Effector CD4-positive, alpha-beta T cell (primary cell): ENCODE measurements at places on chromosomes 16 and 17.

GRCh38 chr17:45660474-45660873 lies 123.6 kb upstream of the CRHR1 start:
- no peak for DNase-seq

DNA sequence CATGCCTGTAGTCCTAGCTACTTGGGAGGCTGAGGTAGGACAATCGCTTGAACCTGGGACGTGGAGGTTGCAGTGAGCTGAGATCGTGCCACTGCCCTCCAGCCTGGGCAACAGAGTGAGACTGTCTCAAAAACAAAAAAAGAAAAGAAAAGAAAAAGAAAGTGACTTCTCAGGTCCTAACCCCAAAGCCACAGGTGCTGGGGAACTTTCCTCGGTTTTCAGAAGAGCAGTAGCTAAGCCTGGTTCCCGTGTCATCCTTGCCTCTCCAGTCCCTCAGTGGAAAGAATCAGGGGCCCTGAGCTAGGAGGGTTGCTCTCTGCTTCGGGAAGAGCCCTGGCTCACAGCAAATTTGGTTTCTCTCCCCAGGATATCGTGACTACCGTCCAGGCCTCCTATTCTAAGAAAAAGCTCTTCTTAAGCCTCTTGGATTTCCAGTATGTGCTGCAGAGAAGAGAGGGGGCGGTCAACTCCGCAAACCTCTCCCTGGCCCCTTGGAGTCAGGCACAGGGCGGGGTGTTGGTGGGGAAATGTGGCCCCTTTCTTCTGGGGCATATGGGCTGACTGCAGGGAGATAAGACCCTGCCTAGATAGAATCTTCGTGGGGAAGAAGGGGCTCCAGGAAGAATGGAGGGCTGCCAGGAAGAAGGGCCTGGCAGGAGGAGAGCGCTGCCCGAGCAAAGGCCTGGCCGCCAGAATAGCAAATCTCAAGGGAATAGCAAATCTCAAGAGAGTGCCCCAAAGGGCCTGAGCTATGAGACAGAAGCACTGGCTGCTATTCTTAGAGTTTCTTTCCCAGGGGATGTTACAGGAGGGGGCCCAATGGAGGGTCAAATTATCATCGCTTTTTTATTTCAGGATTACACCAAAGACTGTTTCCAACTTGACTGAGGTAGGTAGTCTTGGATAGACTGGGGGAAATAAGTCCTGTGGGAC lies 8.3 kb upstream of the NLRC5 start:
- no peak for DNase-seq

DNA sequence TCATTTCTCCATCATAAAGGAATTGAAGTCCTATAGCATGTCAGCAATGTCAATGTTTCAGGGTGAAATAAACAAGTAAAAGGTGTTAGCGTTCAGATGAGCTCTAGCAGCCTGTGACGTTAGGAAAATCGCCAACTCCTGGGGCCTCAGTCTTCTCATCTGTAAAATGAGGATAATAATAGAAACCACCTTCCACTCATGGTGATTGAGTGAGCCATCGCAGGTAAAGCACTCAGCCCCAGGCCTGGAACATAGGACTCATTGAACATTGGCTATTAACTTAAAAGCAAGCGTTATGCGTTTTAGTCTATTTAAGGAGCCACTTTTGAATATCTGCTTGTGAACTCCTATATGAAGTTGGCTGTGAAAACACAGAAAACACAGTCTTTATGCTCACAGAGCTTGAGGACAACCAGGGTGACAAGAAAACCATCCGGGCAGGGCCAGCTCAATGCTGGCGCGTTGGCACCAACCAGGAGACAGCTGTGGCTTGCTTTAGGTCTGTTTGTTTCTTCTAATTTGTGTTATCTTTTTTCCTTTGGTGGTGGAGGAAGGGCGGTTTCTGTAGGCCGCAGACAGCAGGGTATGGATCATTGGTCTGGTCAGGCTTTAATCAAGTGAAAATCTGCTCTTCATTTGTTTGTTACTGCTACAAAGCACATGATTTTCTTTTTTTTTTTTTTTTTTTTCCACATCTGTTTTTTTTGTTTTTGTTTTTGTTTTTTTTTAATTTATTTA lies 35.7 kb upstream of the MED9 start:
- DNase-seq: no peak

- no peak for DNase-seq
Measured at GRCh38 chr17:56752263-56752836, 81.4 kb downstream of the C17orf67 start.

- peak; percentile 17 for DNase-seq
Measured at GRCh38 chr17:76384222-76384986, at the start of gene SPHK1. Gene SPHK1 (plus strand): TSS chr17:76384609. CDS start chr17:76385645, 1,036 bp downstream.

DNA sequence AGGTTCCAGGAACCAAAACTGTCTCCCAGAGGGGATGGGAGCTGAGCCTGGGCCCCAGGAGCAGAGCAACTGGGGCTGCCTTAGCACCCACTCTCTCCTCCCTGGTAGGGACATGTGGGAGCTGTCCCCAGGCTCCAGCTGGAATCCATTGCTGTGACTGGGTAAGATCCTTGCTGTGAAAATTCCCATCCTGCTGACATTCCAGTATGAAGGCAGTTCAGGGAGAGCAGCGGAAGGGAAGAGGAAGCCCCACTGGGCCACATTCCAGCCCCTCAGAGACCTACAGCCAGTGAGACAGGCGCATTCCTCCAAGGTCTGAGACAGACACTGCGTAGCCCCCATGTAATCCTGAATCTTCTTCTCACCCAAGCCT lies 24.2 kb downstream of the MYO18A start:
- no peak for DNase-seq

- no peak for DNase-seq
Measured at GRCh38 chr16:89864527-89864820, 8.9 kb upstream of the TCF25 start.

DNA sequence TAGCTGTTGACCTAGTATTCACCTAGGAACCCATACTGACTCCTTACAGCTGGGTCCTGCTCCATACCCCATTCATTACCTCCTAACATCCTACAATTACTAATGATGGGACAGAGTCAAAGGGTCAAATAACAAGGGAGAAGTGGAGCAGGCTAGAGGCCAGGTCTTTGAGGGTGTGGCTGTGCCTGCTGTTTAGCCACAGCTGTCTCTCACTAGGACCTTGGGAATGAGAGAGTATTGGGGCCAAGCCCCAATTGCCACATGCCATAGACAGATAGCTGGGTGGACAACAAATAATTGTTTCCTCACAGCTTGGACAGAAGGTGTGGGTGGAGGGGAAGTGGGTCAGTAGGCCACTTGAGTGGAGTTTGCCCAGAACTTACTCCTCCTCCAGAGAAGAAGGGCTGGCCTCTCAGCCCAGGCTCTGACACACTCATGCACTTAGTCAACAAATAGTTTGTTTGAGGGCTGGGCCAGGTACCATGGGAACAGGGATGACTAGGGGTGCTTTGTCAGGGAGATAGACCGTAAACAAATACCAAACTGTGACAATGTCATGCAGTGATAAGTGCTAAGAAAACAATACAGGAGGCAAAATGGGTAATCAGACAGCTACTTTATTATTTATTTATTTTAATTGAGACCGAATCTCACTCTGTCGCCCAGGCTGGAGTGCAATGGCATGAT lies 10.2 kb upstream of the CENPT start:
- peak; percentile 19 for DNase-seq

DNA sequence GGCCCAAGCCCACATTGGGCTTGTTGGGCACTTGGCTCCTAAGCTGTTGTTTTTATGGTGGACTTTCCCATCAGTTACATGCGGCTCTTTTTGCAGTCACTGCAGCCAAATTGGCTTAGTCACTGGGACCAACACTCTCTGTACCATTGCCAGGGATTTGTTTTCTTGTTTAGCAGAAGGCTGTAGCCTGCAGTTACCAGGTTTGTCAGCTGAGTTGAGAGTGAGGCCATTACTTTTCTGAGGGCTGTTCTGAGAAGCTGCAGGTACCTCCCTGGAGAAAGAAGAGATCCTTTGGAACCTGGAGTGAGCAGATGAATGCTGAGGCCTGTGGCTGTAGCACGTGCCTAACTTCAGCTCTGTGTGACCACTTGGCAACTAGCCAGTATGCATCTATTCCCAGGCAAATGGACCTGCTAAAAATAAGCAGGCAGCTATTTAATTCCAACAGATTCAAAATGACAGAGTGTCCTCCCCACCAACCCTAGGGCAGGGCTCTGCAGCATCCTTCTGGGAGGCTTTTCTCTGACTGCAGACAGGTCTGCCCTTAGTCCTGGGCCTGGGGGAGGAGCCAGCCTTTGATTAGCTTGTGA lies 12.9 kb downstream of the AKAP1 start:
- DNase-seq: no peak

GRCh38 chr16:72923757-72924156 lies 124.2 kb downstream of the ZFHX3 start:
- no peak for DNase-seq

DNA sequence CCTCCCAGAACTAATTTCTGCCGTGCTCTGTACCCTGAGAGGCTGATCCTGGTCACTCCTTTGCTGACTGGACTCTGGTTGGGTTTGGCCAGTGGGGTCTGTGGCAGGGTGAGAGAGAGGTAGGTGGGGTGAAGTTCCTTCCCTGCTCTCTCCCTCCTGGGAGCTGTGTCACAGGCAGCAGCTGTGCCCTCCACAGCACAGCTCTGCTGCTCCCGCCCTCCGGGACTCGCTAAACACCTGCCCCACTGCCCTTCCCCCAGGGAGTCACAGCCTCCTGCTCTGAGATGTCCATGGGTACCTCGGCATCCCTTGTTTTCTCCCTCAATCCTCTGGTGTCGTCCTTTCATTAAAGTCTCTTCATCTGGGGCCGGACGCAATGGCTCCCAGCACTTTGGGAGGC lies 66.4 kb downstream of the SRCIN1 start:
- DNase-seq: no peak

GRCh38 chr16:86079255-86079885 lies 180.4 kb downstream of the IRF8 start:
- DNase-seq: no peak

DNA sequence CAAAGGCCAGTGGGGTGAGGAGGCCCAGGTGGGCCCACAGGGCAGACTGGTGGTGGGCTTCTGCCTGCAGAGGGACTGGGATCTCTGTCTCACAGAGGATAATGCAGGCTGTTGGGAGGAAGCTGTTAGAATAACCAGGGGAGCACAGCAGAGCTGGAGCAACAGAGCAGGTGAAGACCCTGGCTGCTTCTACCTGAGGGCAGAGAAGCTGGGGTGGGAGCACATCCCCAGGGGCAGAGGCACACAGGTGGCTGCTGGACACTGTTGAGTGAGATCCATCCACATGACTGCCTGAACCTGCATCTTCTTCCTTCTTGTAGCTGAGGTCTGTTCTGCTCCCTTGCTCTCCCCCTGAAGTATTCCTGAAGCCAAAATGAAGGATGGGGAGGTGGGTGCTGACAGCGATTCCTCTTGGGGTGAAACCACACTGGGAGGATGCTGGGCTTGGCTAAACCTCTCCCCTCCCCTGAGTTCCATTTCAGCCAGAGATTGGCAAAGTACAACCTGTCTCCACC lies 1725.0 kb downstream of the TP53TG3F start:
- no peak for DNase-seq

GRCh38 chr16:11298143-11298900 lies 17.2 kb upstream of the PRM1 start:
- DNase-seq: no peak

- DNase-seq: no peak
Measured at GRCh38 chr17:7997186-7997585, 5.2 kb upstream of the GUCY2D start.

- no peak for DNase-seq
Measured at GRCh38 chr16:11576427-11577289, 10.1 kb downstream of the LITAF start.

- no peak for DNase-seq
Measured at GRCh38 chr16:16041196-16041892, 91.9 kb downstream of the ABCC1 start.

- no peak for DNase-seq
Measured at GRCh38 chr17:65055280-65055707, 1.2 kb downstream of the GNA13 start.

DNA sequence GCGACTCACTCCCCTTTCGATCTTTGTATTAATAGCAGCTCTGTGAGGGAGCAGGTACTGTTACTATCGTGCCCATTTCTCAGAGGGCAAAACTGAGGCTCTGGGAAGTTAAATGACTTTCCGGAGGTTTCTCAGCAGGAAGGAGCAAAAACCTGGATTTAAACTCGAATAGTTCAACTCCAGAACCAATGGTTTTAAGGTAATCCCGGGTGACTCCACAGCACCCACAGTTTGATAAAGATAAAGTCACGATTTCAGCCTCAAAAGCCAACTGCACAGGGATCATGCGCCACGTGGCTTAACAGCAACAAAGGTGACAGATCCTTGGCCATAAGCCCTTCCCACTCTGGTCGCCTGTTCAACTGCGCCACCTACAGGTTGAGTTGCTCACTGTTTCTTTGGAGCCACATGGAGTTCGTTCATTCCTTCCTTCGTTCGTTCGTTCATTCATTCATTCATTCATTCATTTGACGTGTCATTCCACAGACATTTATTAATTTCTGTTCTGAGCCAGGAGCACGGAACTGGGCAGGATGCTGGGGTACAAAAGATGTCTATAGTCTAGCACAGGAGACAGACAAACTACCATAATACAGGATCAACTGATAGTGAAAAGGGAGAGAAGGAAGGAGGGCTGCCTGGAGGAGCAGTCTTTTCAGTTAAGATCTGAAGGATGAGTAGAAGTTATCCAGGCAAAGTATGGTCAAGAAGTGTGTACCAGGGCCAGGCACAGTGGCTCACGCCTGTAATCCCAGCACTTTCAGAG lies 134.8 kb downstream of the HS3ST2 start:
- no peak for DNase-seq

- DNase-seq: peak; percentile 28
Measured at GRCh38 chr16:30775392-30776188, 11.4 kb downstream of the ZNF629 start.

- no peak for DNase-seq
Measured at GRCh38 chr16:82055728-82056549, 20.9 kb downstream of the HSD17B2 start.

GRCh38 chr16:89410794-89411309 lies 79.5 kb downstream of the ANKRD11 start:
- no peak for DNase-seq

GRCh38 chr16:71479420-71479819 lies 9.7 kb downstream of the ZNF19 start:
- DNase-seq: no peak

- DNase-seq: no peak
Measured at GRCh38 chr16:86270696-86271095, 239.6 kb upstream of the FOXF1 start.

GRCh38 chr17:27530764-27531391 lies 74.6 kb downstream of the KSR1 start:
- DNase-seq: no peak

DNA sequence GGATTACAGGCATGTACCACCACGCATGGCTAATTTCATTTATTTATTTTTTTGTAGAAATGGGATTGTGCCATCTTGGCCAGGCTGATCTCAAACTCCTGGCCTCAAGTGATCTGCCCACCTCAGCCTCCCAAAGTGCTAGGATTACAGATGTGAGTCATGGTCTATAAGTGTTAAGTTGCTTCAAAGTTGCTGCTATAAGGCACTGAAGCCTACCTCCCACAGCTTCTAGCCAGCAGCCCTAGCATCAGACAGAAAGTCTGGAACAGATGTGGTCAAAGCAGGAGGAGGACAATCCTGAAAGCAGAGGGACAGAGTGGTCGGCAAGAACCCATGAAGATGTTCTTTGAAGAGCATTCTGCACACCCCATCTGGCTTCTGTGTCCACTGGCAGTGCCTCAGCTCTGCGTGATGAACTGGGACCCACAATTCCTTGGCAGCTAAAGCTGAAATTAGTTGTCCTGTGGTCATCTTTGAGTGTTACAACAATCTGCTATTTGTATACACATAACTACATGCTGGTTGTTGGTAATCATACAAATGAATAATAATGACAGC lies 11.2 kb downstream of the MAP3K14 start:
- no peak for DNase-seq
